Germinal center (tissue), 1 donor: ENCODE measurements at places on chromosomes 1 and 21.

- DNase-seq = no peak
Measured at GRCh38 chr1:62423580-62424242, 13.1 kb upstream of the USP1 start.

GRCh38 chr1:106134561-106134960 lies 921.9 kb upstream of the PRMT6 start:
- no peak for DNase-seq

DNA sequence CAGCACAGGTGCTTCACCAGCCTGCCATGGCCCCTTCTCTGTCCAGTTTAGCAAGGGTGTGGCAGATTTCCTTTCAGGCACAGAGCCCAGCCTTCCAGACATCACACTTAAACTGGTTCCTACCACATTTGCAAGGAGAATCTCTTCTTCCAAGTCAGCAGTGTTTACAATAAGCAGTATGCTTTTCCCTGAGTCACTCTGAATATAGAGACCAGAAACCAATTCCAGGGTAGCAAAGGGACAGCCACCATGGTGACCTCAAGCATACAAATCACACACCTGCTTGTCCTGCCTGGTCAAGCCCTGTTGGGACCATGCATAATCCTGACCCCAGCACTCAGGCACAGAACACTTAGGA lies 8.7 kb upstream of the CBR3 start:
- no peak for DNase-seq

- DNase-seq = no peak
Measured at GRCh38 chr1:176950736-176951324, 213.7 kb downstream of the ASTN1 start.

- no peak for DNase-seq
Measured at GRCh38 chr1:185215911-185216310, 58.9 kb downstream of the SWT1 start.

DNA sequence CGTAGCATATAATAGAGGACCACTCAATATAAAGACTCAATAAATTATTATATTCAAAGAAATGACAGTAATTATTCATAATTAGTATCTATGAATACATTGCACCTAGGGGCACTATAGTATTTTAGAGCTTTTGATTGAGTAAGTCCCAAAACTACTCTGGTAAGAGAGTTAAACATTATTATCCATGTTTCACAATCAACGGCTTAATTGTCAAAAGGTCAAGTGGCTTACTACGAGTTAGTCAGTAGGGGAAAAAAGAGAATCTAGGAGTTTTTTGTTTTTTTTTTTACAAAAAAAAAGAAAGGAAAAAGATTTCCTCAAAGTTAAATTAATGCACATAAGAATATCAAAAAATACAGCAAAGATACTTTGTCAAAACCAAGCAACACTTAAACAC lies 20.4 kb upstream of the LAMC1 start:
- no peak for DNase-seq

DNA sequence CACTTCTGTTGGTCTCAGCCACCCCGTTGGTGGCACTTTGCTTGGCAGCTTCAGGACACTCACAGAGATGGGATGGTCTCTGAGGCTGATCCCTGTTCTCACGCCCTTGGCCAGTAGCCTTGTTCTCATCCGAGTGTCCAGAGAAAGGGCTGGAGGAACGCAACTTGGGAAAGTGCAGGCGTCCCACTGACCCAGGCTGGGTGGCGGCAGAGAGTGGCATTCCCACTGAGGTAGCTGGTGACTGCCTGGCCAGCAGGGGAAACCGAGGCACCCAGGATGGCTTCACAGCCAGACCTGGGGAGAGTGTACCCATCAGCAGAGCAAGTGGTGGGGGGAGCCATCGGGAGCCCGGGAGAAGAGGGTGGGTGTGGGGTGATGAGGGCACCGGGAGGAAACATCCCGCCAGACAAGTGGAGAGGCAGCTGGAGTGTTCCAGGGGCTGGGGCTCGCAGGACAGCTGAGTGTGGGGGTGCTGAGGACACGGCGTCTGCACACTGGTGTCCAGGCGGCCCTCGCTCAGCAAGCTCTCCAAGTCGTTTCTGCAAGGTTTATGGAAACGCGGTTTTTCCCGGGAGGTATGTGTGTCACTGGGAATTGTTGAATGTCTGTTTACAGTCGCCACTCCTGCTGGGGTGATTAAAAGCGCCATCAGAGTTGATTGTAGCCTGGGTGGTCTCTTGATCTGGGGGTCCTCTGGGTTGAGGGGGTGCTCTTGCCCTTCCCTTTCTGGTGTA lies 97.8 kb downstream of the SIK1 start:
- DNase-seq = no peak

DNA sequence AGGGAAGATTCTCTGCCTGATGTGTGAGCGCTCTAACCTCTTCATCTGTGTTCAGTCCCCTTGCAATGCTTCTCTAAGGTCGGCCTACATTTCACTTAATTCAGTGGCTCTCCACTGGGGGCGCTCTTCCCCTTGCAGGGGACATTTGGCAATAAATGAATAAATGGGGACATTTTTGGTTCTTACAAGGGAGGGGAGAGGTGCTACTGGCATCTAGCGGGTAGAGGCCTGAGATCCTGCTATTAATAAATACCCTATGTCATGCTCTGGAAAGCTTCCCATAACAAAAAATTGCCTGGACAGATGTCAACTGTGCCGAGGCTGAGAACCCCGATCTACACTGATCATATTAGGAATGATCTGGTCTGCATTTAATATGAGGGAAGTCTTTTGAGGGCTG lies 25.9 kb upstream of the DNAJC11 start:
- peak; percentile 67 for DNase-seq

DNA sequence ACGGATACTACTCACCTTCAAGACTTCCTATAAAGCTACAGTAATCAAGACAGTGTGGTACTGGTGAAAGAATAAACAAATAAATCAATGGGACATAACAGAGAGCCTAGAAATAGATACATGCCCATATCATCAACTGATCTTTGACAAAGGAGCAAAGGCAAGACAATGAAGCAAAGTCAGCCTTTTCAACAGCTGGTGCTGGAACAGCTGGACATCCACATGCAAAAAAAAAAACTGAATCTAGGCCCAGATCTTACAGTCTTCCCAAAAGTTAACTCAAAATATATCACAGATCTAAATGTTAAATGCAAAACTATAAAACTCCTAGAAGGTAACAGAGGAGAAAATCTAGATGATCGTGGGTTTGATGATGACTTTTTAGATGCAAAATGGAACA lies 170.3 kb downstream of the MIS18A start:
- DNase-seq = no peak

DNA sequence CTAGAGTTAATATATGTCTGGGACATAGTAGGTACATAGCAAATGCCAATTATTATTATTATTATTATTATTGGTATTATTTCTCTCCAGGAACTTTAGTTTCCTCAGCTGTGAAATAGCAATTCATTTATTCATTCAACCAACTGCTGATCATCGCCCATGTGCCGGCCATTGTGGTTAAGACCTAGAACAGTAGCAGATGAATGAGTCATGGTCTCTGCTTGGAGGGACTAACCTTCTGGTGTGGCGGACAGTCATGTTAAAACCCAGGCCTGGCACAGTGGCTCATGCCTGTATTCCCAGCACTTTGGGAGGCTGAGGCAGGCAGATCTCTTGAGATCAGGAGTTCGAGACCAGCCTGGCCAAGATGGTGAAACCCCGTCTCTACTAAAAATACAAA lies 23.8 kb upstream of the LDLRAP1 start:
- DNase-seq = no peak

DNA sequence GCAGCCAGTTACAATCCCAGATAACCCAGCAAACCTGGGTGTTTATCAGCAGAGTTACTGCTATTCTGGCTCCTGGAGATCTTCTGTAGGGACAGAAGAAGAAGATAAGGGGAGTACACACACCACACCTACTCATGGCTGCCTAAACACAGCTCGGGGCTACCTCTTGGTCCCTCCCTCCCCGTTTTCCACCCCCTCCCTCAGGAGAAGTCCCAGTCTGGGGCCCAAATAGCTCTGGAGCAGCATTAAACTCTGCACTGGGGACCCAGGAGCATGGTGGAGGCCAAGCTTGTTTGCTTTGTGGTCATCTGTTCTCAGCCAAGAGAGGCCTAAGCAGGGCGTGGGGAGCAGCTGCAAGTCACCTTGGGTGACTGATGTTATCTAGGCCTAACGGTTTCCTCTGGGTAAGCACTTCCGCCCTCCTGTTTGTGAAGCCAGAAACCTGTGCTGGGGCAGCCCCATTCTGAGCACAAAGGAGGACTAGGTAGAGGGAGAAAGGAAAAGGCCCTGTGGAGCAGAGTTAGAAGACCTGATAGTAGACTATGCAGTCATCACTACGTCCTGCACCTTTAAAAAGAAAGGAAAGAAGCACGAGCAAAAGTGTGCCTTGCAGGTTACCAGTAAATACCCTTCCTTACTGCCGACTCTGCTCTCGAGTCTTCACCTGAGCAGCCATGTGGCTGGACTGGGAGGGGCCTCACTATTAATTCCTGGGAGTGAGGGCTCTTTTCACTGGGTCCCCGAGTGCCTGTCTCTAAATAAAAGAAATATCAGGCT lies 2.0 kb upstream of the RCSD1 start:
- peak; percentile 64 for DNase-seq

- no peak for DNase-seq
Measured at GRCh38 chr1:177495878-177496277, 325.1 kb downstream of the BRINP2 start.

GRCh38 chr1:208008534-208008933 lies 97.6 kb upstream of the CD34 start:
- DNase-seq = no peak

DNA sequence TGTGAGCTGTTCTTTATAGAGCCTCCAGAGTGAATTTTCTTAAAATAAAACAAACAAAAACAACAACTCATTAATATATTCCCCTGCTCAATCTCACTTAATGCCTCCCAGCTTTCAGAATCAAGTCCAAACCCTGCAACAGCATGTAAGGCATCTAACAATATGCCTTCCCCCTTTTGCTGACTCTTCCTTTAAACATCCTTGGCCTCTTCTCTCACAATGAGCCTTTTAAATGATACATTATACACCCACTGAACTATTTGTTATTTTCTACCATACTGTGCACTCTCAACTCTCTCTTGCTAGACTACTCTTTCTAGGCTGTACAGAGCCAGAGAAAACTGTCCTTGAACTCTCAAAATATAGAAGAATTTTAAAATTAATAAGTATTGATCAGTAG lies 115.2 kb upstream of the SNX7 start:
- DNase-seq = no peak

GRCh38 chr1:241074507-241074906 lies 282.5 kb downstream of the RGS7 start:
- no peak for DNase-seq

DNA sequence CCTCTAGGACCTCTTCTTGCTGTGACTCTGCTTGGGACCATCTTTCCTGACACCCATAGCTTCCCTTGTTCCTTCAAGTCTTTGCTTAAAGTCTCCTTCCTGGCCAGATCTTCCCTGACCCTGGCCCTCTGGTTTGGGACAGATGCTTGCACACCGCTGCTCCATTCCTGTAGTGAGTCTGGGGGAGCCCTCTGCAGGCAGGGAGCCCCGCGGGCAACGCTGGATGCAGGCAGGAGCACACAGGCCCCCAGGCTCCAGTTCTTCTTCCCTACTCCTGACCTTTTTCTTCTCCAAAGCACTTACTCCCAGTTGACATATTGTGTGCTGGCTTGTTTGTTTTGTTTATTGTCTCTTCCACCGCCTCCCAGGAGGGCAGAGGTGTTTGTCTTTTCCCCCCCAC lies 413.4 kb downstream of the CAMTA1 start:
- no peak for DNase-seq

GRCh38 chr21:17929510-17929909 lies 110.4 kb upstream of the C21orf91 start:
- no peak for DNase-seq

- no peak for DNase-seq
Measured at GRCh38 chr1:71001624-71002023, 46.0 kb downstream of the PTGER3 start.

- no peak for DNase-seq
Measured at GRCh38 chr1:164784960-164785359, 226.0 kb downstream of the PBX1 start.

DNA sequence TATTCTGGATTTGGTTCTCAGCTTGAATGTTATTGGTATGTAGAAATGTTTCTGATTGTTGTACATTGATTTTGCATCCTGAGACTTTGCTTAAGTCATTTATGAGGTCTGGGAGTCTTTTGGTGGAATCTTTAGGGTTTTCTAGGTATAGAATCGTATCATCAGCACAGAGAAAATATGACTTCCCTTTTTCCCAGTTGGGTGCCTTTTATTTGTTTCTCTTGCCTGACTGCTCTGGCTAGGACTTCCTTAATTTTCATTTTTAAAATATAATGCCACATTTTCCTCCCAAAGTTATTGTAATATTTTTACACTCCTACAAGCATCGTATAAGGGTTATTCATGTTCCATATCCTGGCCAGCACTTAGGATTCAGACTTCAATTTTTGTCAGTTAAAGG lies 111.1 kb downstream of the FNBP1L start:
- no peak for DNase-seq

- peak; percentile 63 for DNase-seq
Measured at GRCh38 chr1:245810789-245811337, 656.1 kb downstream of the KIF26B start.

GRCh38 chr21:16192902-16193301 lies 463.1 kb downstream of the USP25 start:
- DNase-seq = no peak

GRCh38 chr1:247376659-247377058 lies 39.3 kb upstream of the NLRP3 start:
- no peak for DNase-seq

DNA sequence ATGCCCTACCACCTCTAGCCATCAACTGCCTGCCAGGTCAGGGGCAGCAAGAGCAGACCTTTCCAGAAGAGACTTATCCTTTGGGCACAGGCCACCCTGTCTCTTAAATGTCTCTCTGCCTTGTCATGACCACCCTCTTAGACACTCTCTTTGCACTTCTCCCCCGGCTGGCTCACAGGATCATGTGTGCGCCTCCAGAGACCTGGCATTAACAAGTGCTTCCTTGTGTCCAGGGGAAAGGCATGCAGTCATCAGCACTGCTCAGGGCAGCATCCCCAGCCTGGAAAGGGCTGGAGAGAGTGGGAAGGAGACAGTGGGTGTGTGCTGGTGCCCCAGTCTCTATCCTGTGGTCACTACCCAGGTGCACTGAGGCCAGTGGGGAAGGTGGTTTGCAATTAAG lies 85.2 kb upstream of the TLR5 start:
- no peak for DNase-seq

DNA sequence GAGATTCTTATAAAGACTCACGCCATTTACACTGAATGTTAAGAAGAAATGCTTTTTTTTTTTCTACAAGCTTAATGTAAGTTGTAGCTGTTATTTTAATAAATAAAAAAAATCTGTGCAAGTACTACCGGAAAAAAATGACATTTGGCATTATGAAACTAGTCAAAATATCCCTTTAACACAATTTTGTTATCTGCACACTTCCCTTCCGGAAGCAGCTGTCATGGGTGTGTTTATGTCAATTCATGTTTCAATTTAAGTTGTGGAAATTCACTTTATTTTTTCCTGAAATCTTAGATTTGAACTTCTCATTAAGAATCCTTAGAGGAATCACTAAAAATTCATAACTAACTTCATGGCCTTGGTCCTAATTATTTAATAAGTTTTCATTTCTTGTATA lies 308.1 kb downstream of the KCTD3 start:
- DNase-seq = no peak

GRCh38 chr21:45418301-45419071 lies 13.5 kb downstream of the COL18A1 start:
- no peak for DNase-seq
